ENCODE measurements at places on chromosomes 7 and 10.

GRCh38 chr7:16616542-16616941 is 29.0 kb downstream of the ANKMY2 start:
- no peak for DNase-seq

- no peak for DNase-seq
These were observed 16.9 kb downstream of the PCGF6 start for GRCh38 chr10:103333934-103334520.

DNA sequence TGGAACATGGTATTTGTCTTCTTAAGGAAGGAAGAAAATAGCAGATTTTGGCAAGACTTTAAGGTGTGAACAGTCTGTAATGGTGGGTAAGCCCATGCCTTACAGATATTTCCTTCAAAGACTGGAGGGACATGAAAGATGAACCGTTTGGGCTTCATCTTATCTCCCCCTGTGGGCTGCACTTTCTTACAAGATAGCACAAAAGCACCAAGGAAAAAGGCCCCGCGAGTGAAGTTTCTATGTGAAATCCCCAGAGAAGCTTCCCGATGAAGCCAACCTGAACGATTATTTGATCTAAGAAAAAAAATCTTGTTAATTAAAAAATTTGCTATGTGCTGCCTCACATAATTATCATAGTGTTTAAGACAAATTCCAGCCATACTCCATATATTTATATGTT is 91.5 kb downstream of the NRP1 start:
- no peak for DNase-seq

DNA sequence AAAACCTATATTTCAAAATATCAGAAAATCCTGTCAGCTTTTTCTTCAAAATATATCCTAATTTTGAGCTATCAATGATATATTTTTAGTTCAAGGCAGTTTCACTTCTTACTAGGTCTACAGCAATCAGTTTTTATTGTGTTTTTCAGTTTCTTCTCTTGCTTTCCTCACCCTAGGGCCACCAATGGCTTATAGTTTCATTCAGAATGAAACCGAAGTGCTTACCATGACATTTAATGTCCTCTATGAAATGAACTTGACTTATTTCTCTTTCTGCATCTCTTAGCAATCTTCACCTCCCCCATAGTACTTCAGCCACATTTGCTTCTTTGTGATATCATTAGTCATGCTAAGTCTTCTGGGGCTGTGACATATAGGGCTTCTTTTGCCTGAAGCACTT is 100.3 kb downstream of the ARL5B start:
- no peak for DNase-seq

DNA sequence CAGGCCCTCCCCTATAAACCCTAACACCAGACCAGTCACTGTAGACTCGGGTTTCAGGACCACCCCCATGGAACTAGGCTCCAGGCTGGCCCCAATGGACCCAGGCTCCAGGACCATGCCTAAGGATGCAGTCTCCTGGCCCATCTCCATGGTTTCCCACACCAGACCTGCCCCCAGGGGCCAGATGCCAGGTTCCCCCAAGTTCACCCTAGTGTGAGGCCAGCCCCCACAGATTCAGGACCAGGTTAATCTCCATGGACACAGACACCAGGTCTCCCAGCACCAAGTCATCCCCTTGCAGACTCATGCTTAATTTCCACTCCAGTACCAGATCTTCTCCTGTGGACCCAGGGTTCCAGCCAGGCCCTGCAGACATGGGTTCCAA is 103.8 kb upstream of the LANCL2 start:
- DNase-seq = no peak

DNA sequence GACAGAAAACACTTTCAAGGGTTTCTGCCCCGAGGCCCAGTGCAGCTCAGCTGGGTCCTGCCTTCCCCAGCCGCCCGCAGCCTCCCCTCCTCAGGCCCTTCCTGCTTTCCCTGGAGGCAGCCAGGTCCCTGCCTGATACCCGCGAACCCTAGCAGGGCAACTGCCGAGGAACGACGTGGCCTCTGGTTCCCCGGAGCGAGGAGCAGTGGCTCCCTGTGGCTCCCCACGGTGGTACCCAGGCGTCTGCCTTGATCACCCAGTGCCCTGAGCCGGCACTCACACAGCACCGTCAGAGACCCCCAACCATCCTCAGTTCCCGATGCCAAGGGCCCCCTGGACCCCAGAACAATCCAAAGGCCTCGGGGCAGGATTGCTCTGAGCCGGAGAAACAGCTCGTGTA is 58.3 kb downstream of the CFAP46 start:
- DNase-seq = no peak

DNA sequence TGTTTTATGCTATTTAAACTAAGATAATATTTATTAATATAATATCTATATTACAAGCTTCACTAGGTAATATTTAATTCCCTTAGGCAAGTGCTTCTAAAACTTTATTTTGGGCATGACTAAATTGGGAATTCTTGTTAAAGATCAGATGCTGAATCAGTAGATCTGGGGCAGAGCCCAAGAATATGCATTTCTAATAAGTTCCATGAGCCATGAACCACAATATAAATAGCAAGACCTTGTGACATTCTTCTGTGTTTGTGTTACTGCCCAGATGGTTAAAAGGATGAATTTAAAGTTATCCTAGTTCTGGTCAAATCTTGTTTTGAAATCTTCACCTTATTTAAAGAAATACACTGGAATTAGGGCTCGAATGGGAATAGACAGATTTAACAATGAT is 258.4 kb upstream of the CACNA2D1 start:
- DNase-seq = no peak

GRCh38 chr7:27078616-27079233 is 17.1 kb downstream of the HOXA1 start:
- no peak for DNase-seq

DNA sequence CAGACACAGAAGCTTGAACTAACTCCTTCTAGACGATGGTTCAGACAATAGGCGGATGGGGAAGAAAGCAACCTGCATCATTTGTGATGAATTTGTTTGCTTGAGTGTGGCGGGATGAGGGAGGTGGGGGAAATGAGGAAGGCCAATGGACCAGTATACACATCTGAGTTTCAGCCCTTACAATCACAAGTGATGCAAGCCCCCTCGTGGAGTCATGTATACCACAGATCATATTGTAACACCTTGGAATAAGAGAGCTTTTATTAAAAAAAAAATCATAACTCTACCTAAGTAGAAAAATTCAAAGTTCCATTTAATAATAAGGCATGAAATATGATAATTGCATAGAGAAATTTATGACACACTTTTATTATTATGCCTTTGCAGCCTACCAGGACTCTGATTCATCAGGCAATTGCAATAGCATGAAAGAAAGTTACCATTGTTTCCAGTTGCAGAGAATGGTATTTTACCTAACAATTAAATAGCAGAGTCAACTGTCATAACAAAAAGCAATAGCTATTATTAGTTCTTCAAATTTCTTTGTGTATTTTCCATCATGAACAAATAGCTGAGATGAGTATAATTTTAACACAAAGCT is 230.2 kb upstream of the AKR1E2 start:
- no peak for DNase-seq

- no peak for DNase-seq
These were observed 104.7 kb upstream of the SH2B2 start for GRCh38 chr7:102182016-102182415.

DNA sequence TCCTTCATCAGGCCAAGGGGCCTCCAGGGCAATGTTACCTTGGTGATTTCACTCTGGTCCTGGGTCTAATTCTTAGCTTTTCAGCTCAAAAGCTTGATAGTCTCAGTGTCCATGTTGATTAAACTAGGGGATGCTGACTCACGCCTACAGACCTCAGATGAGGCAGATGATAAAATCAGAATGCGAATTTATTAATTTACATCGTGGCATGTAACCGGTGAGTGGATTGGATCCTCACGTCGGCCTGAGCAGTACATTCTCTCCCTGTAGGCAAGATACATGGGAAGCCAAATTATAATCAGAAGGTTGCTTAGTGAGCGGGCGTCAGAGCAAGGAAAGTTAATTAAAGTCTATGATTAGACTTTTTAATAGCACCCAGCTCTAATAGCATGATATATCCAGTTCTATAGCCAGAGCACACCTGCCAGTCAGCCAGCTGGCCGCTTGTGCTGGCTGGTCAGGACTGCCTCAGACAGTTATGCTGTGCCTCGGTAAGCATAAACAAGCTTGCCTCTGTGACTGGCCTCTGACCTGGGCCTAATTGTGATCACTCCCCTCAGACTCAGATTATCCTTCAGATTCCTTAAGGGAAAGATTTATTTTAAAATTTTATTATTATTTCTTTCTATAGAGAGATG is 20.2 kb upstream of the CPA5 start:
- DNase-seq = no peak

DNA sequence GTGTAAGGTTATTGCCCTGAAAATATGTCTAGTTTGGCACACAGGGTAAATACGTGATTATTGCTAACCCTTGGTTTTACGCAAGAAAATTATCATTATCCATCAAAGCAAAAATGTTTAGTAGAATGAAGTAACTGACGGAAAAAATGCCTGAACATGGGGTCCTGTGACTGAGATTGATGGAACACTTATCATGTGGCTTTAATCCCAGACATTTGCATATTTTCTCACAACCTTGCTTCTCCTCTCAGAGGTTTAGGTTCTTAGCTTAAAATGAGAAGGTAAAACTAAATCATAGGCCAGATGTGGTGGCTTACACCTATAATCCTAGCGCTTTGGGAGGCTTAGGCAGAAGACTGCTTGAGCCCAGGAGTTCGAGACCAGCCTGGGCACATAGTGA is 1010.7 kb downstream of the LRMDA start:
- DNase-seq = no peak

DNA sequence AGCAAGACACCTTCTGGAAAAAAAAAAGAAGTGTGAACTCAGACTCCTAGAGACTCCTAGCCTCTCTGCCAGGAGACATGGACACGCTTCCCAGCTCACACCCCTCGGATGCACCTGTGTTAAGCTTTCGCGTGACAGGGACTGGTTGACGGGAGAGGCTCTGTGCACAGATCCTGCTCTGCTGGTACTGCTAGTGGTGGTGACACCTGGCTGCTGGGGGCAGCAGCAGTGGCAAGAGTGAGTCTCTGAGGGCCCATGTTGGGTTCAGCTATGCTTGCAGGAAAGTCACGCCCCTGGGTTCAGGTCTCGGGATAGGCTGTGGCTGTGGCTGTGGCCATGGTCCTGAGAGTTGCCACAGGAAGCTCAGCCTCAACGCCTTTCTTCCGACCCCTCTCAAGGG is 81.1 kb downstream of the XRCC2 start:
- no peak for DNase-seq

- DNase-seq = peak; percentile 49
These were observed 994 bp downstream of the GATAD1 start for GRCh38 chr7:92448205-92448747.

- peak; percentile 7 for DNase-seq
These were observed 370 bp downstream of the TMEM60 start for GRCh38 chr7:77797734-77798393.

DNA sequence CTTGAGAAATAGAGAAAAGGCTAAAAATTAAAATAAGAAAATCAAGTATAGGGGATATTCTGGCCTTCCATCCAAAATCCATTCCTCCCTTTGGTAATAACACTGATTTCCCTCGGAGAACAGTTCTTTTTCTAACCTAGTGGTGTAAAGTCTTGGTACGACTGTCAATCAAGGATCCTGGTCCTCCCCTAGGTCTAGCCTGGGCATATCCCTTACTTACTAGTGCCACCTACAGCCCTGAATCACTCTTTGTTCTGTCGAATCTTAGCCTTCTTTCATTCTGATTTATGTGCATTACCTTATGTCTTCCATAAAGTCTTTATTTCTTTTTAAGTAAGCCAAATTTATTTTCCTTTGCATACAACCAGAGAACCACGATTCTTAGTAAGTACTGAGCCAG is 298.7 kb upstream of the LRRTM3 start:
- DNase-seq = peak; percentile 34

DNA sequence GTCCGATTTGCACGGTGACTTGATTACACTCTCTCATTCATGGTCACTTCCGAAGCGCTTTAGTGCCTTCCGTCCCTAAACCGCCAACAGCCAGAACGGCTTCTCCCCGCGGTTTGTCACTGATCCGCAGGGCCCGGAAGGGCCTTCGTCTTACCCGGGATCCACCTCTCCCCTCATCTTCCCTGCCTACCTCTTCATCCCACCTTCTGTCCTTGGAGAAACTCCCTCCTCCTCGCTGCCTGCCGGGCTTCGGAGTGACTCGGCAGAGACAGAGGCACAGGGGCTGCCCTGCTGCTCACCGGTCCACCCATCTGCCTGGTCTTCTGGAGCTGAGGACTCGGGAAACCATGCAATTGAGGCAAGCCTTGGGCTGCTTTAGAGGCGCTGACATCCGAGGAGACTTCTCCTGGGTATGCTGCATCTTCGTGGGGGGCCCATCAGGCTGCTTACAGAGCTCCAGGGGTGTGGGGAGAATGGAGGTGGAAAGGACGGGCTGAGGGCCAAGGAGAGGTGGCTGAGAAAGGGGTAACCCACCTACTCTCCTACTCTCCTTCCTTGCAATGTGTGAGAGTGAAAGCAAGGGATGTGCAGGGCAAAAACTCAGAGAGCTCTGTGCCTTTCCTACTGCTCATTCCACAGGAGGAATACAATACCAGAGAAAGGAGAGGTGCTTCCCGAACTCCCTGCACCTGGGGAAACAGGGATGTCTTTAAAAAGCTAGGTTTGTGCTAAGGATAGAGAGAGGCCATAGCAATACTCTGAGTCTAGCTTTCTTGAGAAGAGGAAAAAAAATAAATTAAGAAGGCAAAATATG is 1.0 kb upstream of the HOXA11 start:
- no peak for DNase-seq

- peak; percentile 52 for DNase-seq
These were observed 36.3 kb downstream of the DRGX start for GRCh38 chr10:49359349-49360270.

- peak; percentile 13 for DNase-seq
These were observed 849 bp downstream of the LRRN3 start for GRCh38 chr7:111091593-111092358.

GRCh38 chr7:120014925-120015465 is 258.0 kb upstream of the KCND2 start:
- DNase-seq = no peak

- DNase-seq = peak; percentile 12
These were observed 28.0 kb downstream of the GLCCI1 start for GRCh38 chr7:7996568-7996967.

DNA sequence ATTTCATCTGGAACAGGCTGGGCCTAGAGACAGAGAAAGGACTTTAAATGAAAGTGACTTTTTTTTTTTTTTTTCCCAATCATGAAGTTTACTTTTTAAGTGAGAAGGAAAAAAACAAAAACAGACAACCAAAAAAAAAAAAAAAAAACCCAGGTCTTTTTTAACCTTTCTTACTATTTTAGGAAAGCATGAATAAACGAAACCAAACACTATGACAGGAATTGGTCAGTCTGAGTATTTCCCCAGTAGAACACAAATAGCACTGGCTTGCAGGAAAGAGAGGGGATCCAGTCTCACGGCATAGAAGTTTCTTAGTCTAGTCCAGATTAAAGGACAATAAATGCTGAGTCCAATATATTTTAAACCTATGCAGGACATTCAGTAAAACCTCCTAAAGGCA is 180.5 kb upstream of the CCDC6 start:
- no peak for DNase-seq
